ENCODE measurements at places on chromosomes 3 and 15.
A peak's percentile ranks its signal among the peaks of the same experiment; 100 is the strongest.

DNA sequence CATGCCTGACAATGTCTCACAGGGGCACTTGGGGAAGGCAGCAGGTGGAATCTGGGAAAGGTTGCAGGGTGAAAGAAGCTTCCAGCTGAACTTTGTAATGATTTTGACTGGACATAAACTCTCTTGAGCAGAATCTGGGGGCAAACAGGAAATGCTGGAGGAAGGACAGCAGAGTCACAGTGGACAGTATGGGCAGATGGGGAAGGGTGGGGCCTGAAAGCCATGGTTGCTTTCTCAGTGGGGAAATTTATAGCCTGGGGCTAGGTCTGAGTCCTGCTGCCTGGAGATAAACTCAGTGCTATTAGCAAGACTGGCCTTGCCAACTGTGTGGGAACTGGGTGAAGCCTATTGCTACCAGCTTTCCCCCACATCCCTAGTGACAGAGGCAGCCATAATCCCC is 203.2 kb downstream of the OSBPL10 start:
- no peak for DNase-seq

DNA sequence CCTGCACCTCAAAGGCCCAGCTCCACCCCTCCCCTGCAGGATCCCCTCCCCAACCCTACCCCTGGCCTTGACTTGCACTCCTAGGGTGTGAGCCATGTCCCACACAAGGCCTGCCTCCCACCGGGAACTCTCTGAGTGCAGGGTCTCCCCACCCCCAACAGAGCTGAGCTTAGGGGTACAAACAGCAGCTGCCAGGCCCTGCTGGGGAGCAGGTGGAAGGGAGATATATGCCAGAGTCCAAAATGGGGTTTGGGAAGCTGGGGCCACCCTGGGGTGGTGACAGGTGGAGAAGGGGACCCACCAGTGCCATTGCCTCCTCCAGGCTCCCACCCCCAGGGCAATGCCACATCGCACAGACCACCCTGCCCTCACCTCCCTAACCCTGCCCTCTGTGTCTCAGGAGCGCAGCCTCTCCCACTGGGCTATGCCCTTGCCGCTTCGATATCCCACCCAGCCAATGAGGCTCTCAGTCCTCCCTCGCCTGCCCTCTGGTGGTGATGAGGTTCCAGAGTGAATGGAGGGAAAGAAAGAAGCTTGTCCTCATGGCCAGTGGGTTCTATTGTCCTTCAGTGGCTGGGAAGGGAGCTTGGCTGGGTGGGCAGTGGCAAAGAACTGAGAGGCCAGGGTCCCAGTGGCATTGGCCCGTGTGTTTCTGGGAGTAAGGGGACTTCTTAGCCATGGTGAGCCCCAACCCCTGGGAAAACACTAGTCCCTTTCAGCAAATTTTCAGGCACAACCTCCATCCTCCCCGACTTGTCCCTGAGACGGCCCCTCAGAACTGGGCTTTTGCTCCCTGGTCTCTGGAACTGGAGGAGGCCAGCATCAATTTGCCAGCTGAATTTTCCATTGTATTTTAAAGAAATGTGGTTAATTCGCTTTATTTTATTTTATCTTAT is 46.8 kb downstream of the CYP11A1 start:
- DNase-seq, result no peak

DNA sequence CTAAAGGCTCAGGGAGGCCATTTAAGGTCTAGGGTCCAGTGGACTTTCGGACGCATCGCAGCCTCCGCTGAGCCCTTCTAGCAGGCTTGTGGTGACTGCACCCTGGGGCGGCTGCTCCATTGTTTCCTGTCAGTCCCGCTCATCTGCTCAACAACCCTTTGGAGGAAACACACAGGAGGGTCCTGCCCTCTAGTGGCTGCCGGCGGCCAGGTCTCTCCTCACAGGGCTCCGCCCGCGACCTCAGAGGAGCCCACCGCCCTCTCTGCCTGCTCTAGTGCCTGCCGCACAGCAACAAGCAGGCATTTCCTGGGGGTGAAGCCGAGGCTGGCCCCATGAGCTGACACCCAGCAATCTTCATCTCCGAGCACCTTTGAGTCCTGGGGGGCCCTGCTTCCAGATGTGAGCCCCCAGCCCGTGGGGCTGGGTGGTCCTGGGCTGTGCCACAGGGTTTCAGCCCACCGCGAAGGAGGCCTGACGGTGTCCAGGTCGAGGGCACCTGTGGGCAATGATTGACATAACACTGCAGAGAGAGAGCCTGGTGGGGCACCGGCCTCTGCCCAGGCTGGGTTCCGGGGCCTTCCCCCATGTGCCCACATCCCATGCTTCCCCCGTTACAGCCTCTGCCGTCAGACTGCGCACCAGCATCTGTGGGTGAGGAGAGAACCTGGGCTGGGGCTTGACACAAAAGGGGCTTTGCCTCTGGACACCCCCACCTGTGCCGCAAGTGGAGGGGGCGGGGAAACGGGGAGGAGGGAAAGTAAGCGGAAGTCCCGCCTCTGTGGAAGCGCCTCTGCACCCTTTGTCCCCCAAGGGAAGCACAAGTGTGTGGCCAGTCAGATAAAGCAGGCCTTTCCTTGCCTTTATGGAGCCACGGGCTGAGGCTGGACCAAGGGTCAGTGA is 27.0 kb upstream of the SFMBT1 start:
- DNase-seq, result peak; percentile 73

GRCh38 chr3:113249111-113249510 is 37.8 kb downstream of the BOC start:
- no peak for DNase-seq

- DNase-seq, result no peak
Observed at GRCh38 chr3:127785711-127786265, 36.5 kb downstream of the MGLL start.

GRCh38 chr15:88738796-88739195 is 64.4 kb upstream of the ACAN start:
- no peak for DNase-seq

GRCh38 chr15:57915827-57916531 is 149.5 kb downstream of the ALDH1A2 start:
- DNase-seq, result no peak

GRCh38 chr3:72818092-72818773 is 30.0 kb downstream of the SHQ1 start:
- no peak for DNase-seq

GRCh38 chr15:92711457-92711831 is 55.9 kb upstream of the FAM174B start:
- DNase-seq, result no peak

- DNase-seq, result no peak
Observed at GRCh38 chr3:56620371-56620770, 62.7 kb downstream of the TASOR start.

- peak; percentile 69 for DNase-seq
Observed at GRCh38 chr3:119240101-119240590, 532 bp downstream of the B4GALT4 start.

DNA sequence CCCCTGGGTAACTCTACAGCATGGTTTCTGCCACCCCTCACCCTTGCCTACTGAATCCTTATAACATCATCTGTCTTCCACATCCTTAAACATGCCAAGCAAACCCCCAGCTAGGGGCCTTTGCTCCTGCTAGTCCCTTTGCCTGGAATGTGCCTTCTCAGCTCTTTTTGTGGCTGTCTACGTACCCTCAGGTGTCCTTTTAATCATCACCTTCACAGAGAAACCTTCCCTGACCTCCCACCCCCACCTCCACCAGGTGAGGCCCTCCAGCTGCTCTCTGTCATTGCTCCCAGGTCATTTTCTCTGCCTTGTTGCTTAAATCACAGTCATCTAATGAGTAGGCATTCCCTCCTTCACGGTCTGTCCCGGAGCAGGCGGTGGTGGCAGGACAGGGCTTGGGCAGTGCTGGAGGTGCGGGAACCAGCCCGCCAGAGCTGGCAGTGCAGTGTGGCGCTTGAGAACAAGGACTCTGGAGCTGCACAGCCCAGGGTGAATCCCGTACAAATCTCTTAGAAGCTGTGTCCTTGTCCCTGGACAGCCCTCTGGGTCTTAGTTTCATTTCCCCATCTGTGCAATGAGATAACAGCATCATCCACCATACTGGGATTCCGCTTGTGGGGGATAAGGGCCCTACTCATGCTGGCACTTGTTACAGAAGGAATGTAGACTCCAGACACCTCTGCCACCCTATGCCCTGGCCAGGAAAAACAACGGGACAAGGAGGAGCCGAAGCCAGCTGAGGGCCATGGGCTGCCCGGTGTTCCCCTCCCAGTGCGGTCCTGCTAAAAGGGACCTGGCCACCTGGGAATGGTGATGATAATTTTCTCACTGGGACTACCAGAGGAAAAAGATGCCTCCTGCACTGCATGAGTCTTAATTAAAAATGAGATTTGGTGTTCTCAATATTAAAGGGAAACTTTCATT is 52.1 kb upstream of the IQSEC1 start:
- no peak for DNase-seq

DNA sequence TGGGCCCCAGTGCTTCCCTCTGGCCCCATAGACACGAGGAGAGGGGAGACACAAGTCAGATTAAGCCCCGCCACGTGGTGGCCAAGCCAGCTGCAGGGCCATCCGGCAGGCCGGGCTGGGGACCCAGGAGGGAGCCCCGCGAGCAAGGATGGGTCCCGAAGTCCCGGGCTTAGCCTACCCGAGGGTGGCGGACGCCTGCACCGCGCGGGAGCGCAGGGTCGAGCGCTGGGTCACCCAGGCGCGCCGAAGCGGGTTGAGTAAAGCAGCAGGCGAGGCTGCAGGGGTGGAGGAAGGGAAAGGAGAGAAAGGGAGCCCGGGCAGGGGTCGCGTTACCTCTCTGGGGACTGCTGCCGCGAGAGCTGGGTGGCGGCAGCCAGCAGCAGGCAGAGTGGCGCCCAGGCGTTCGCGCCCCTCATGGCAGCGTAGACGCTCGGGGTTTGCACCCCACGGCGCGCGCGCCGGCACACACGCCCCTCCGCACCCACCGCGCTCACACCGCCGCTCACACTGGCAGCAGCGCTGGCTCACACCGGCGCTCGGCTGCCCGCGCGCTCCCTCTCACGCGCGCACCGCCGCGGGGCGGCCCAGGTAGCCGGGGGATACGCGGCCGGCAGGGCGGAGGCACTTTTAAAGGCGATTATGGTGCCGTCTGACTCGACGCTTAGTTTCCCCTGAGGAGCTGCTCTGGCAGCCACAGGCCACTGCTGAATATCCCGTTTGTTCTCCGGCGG is at the start of gene PCOLCE2:
Gene PCOLCE2, minus strand, starts transcription at position 603 of the 731 bp plus-strand sequence. Its CDS starts 187 bp downstream, at position 416.
- DNase-seq, result peak; percentile 49

GRCh38 chr3:184236033-184236410 is 6.6 kb downstream of the VWA5B2 start:
- no peak for DNase-seq

DNA sequence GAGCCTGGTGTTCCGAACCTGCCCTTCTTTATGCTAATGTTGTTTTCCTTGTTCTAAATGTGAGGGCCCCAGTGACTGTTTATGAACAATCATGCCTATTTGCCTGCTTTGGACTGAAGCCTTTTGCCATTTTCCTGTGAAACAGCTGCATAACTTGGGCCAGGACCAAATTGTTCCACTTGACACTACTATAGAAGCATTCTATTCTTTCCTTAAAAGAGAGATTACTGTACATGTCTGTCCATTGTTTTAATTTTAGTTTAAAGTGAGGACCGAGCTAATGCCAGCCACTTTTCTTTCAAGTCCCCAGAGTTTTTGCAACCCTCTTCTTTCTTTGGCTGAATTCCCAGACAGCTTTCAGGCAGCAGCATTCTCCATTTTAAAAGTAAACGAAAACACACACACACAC is 980.3 kb downstream of the CADM2 start:
- DNase-seq, result no peak

DNA sequence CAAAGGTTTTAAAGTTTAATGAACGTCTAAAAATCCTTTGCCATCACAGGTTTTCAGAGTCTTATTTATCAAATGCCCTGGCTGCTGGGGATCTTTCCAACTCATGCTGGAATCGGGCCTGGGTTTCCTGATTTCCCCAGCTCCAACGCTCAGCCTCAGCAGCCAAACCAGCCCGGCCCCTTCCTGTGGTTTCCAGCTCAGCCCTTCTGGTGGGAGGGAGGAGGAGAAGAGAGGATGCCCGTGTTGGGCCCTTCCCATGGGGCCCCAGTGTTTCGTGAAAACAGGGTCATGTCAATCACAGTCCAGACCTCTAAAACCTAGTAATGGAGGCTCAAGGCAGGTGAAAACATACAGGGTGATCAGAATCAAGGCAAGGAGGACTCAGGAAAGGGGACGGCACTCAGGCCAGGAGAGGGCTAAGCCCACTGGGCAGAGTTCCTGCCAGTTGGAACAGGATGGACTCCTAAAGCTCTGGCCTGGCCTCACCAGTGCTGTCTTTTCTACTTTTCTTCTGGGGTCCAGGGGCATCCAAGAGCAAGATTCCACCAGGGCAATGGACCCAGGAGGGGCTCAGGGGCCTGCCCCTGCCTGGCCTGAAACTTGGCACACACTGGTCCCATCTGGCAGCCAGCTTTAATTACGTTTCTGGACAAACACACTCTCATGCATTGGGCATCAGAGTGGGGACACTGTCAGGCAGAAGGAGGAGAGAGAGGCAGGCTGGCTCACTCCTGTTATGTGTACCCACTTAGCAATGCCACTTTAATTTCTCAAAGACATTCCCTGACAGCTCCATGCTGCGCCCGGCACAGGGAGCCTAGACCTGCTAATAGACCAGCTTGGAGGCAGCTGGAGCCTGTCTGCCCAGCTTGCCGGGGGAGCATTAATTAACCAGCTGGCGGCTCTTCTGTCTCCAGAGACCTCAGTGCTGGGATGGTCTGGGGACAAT is 194.6 kb downstream of the FAM43A start:
- no peak for DNase-seq

GRCh38 chr3:117080872-117081271 is 371.3 kb downstream of the TUSC7 start:
- no peak for DNase-seq

GRCh38 chr15:96252148-96252547 is 78.4 kb upstream of the NR2F2 start:
- no peak for DNase-seq

- DNase-seq, result no peak
Observed at GRCh38 chr3:14274999-14275961, 96.7 kb downstream of the LSM3 start.

DNA sequence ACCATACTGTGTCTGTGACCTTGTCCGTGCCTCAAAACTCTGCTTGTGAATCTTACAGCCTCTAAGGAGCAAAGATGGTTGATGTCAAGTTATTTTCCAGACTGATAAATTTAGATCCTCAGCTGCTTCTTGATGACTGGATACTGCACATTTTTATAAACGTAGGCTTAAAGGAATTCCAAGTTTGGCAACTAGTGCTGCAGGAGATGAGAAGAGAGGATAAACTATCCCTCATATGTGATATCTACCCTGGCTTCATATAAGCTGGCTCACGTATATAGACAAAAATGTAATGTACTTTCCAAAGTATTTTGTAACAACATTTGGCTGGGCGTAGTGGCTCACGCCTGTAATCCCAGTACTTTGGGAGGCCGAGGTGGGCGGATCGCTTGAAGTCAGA is 89.6 kb downstream of the GMPS start:
- DNase-seq, result no peak

DNA sequence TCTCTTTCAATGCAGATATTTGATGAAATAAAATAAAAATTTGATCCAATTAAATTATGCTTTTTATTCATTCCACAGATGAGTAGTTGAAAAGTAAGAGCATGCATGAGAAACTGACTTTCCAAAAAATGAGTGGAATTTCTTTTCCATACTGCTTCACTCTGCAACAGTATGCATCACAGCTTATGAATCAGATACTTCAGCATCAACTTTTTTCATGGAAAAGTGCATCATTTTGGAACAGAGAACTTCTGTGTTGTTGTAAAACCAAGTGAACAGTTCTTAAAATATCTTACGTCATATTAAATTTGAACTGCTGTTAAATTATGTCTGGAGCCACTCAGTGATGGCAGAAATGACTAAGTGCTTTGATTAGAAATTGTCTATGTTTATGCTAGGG is 16.7 kb upstream of the SLC7A14 start:
- DNase-seq, result no peak

- no peak for DNase-seq
Observed at GRCh38 chr3:58553003-58553402, 16.0 kb upstream of the ACOX2 start.

Measured in neuronal stem cell (in vitro differentiated cells).